ENCODE measurements at places on chromosomes 13 and 19. TPM values are rescaled to one million over a fixed set of nuclear protein-coding genes. Genes with fewer than 3 reads are reported as not detected.

Gene BEST2
- not detected for total RNA-seq

Gene CYP2B6
- not detected for total RNA-seq

Gene ZFP82
- 3.2 TPM for total RNA-seq

Gene ZNF541
- 0.39 TPM for total RNA-seq

Measured in dermis microvascular lymphatic vessel endothelial cell (primary cell).